ENCODE measurements at places on chromosomes 12 and 14.

- no peak for DNase-seq
Measured at GRCh38 chr12:64729909-64730587, 29.2 kb downstream of the GNS start.

- DNase-seq: no peak
Measured at GRCh38 chr12:77685112-77685511, 145.6 kb upstream of the NAV3 start.

DNA sequence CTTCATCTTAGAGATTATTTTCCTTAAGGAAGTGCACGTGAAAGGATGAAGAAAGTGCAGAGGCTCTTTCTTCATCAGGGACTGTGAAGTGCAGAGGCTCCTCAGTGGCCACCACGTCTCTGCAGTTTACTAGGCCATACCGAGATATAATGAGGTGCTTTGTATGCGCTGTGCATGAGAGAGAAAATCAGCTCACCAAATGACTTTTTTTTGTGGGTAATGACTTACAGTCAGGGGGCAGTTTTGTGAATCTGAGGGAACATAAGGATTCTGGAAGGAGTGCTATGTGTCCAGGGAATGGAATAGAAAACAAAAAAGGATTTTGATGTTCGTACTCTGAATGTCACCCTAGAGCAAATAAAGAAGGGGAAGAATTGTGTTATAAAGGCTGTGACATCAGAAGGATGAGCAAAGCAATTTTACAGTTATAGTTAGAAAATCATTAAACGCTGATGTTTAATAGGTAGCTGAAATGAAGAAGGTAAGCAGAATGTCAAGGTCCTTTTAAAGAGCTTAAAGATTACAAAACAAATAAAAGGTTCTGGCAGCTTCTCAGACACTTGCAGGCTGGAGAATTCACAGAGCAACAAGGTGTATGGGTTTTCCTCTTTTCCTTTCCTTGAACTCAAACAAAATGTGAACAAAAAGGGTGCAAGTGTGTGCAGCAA lies 247.5 kb upstream of the NOVA1 start:
- DNase-seq: no peak

DNA sequence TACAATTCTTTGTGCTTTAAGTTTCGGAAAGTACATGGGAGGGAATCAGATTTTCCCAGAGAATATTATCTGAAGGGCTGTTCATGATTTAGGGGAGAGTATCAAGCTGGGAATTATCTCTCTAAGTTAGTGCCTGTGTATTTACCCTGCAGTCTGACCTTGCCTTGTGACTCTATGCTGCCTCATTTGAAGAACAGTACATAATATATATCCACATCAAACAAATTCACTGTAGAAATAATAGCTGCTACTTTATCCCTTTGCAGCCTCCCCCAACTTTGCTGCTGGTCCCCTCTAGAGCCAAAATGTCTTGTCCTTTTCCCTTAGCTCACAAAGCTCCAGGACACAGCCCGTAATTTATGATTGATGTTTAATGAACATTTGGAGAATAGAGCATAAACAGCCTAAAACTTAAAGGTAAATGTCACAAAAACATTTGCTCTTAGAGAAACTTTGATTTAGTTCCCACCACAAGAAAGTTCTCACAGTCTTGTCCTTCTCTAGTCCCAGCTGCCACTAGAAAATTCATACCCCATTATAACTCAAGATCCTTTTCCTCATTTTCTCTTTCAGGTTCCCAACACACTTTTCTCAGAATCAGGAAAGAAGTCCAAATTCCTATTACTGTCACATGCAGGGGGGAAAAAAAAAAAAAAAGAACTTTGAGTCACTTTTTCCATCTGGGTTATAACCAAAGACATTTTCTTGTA lies 1009.6 kb downstream of the FLRT2 start:
- DNase-seq: no peak

DNA sequence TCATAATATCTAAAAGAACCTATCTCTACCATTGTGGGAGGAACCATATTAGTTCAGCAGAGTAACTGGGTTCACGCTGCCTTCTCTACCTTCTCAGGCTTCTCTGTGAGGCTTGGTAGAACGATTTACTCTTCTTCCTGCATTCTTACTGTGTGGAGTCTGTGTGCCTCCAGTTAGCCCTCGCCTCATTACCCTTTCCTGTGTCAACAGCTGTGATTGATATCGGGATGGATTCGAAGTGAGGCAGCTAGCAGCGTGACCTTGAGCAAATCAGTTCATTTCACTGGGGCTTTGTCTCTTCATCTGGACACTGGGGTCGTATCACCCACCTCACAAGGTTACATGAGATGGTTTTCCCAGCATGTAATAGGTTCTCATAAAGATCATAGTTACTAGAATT lies 4.6 kb upstream of the VRK1 start:
- DNase-seq: no peak

DNA sequence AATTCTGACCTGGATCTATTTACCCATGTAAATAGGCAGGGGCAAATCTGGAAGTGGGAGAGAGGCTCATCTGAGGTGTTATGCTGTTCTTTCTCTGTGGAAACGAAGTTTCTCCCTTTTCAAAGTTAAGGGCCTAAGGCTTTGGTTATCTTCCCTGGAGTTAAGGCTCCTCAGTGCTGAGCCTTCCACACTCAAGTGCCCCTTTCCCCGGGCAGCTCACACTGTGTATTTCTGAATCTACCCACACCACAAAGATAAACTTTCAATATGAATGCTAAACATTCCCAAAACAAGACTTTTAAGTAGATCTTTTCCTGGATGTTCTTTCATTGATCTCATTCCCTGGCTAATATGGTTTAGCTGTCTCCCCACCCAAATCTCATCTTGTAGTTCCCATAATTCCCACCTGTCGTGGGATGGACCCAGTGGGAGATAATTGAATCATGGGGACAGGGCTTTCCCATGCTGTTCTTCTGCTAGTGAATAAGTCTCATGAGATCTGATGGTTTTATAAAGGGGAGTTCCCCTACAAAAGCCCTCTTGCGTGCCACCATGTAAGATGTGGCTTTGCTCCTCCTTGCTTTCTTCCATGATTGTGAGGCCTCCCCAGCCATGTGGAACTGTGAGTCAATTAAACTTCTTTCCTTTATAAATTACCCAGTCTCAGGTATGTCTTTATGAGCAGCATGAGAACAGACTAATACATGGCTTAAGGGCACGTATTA lies 251.1 kb downstream of the NAV3 start:
- no peak for DNase-seq

DNA sequence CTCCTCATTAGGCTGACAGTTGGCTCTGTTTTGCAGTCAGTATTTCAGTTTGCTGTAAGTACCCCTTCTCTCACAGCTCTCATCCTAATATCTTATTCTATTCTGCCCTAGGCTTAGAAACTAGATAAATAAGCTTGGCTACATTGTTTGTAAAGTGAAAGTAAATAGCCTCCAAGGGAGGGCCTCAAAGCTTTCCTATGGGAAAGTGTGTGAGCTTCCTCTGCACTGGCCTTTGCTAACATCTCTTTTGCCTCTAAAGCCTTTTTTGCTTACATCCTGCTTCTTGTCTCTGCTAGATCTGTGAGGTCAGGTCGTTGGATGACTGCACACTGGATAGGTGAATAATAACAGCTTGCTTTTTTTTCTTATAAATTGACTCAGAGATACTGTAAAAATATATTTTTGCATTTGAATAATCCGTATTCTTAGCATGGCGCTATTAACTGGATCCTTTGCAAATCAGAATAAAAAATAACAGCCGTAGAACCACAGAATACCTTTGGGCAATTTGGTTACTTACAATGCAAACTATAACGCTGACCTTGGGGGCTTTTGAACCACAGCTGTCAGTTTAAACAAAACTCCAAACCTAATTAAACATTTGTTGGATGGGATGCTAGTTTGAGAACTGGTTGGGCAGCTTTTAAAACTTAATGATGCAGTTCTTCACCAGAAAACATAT lies 55.1 kb downstream of the TTC6 start:
- DNase-seq: no peak

DNA sequence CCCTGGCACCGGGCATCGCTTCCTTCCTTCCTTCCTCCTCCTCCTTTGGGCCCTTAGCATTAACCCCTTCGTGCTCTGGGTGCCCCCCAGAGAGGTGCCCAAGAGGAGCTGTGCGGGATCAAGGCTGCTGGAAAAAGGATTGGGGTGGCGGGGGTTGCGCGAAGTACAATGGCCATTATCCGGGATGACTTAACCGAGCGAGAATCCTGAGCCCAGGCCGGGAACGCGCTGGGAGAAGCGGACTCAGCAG lies 2.8 kb downstream of the DHH start:
- DNase-seq: no peak

DNA sequence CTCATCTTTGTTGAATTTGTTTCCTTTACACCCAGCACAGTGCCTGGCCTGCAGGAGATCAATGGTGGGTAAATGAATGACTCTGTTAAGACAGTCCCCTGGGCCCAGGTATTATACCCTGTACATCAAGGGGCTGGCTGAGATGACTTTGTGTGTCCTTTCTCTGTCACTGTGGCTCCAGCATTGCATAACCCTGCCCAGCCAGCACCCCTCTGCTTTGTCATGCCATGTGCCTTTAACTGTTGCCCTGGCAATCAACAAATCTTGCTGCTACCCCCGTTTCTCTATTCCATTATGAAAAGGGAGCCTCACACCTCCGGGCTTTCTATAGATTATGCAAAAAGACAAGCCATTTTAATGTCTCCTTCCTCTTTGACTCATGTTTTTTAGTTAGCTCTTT lies 7.6 kb upstream of the FLVCR2 start:
- DNase-seq: no peak

GRCh38 chr12:123149501-123150274 lies 1.2 kb downstream of the PITPNM2 start:
- no peak for DNase-seq

DNA sequence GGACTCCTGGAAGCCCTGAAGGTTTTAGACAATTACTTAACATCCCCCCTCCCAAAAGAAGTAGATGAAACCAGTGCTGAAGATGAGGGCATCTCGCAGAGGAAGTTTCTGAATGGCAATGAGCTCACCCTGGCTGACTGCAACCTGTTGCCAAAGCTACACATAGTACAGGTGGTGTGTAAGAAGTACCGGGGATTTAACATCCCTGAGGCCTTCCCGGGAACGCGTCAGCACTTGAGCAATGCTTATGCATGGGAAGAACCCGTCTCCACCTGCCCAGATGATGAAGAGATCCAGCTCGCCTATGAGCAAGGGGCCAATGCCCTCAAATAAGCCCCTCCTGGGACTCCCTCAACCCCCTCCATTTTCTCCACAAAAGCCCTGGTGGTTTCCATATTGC lies 10.6 kb upstream of the SPPL3 start:
- no peak for DNase-seq
